ENCODE measurements at places on chromosomes 11 and 22.

DNA sequence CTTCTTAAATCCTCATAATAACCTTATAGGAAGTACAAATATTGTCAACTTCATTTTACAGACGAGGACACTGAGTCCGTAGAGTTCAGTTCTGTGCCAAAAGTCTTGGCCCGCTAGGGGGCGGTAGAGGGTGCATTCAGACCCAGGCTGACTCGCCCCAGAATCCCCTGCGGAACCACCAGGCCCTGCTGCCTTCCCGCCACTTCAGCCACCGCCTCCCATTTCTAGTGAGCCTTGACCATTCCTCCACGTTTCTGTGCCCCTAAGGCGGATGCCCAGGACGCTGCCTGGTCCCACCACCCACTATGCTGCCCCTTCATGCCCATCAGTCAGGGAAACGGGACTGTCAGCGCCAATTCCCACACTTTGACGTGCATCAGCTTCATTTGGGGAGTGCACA is 19.1 kb downstream of the SYT13 start:
- no peak for DNase-seq

DNA sequence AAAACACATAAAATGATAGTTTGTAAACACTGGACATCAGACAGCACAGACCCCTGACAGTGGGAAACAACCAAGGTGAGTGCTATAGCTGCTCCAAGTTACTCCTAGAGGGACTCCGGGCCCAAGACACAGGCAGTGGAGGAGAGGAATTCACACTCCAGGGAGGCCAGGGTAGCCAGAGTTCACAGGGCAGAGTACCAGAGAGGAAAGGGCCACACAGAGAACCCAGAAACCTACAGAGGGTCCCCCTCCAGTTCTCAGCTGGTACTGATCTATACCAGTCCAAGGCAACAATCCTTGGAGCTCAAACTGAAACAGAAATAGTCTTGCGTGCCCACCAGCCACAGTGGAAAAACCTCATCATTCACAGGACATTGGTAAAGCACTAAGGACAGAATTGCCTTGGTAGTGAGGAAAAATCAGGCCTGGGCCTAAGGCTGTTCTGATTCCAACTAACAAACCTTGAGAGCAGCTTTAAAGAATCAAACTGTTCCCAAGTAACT is 7.6 kb downstream of the VPS37C start:
- no peak for DNase-seq

GRCh38 chr11:108997826-108998225 is 333.0 kb downstream of the DDX10 start:
- DNase-seq, result no peak

GRCh38 chr11:133733631-133734030 is 111.7 kb downstream of the SPATA19 start:
- DNase-seq, result no peak

GRCh38 chr11:3802011-3802790 is 4.8 kb upstream of the NUP98 start:
- DNase-seq, result no peak

DNA sequence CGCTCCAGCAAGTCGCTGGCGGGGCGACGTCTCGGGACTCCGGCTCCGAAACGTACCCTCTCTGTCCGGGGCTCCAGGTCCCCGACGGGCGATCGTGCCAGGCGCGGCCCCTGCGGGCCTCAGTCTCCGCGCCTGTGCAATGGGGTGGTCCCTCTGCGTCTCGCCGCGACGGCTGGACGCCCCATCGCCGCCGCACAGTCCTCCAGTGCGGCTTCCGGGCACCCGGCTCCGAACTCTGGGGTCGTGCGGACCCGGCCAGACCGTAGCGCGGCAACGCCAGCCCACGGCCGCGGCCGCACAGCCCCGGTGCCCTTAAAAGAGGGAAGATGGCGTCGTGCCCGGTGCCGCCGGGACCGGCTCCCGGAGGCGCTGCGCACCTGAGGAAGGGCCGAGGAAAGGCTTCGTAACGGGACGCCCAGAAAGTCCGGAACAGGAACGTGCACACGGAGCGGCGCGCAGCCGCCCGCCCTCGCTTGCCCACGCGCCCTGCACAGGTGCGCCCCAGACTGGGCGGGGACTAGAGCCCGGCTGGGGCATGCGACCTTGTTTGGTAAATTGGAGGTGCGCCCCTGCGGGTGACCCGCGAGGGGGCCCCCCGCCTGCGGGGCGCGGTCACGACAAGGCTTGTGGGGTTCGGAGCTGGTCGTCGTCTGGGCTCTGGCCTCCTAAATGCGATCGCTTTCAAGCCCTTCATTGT is 525 bp downstream of the BIK start:
- no peak for DNase-seq

GRCh38 chr11:1701091-1701807 is 4.3 kb downstream of the KRTAP5-6 start:
- DNase-seq, result no peak

- no peak for DNase-seq
Measured at GRCh38 chr11:6404342-6405051, 14.2 kb downstream of the SMPD1 start.

DNA sequence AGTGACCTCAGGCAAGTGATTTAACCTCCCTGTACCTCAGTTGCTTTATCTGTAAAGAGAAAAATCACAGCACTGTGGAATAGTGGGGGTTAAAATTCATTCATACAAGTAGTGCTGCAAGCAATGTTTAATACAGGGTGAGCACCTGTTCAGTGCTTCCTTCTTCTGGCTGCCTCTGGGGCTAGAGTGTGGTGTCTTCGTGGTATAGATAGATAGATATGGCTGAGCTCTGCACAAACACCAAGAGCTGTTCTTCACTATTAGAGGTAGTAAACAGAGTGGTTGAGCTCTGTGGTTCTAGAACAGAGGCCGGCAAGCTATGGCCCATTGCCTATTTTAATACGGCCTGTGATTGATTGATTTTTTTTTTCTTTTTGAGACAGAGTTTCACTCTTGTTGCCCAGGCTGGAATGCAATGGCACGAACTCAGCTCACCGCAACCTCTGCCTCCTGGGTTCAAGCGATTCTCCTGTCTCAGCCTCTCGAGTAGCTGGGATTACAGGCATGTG is 32.9 kb downstream of the LIMK2 start:
- no peak for DNase-seq

DNA sequence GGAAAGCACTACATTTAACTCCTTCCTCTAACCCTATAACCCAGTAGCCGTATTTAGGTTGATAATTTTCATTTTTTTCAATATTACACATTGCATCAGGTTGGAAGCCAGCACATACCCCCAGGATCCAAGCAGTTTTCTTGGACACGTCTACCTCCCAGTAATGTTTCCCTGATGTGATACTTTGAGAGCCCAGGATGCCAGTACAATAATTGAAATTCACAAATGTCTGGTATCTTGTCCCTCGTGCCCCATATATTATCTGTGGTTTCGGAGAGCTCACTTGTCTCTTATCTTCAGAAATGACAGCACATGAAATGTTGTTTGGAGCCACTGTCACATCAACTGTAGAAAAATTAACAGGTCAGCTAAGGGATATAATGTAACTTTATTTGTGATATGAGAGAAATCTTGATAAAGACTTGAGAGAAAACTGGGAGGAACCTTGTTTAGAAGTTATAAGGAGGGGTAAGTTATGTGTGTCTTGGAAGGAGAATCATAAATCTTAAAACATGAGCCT is 19.8 kb downstream of the TRIM5 start:
- no peak for DNase-seq

- DNase-seq, result no peak
Measured at GRCh38 chr22:30234786-30235470, 11.6 kb downstream of the LIF start.

DNA sequence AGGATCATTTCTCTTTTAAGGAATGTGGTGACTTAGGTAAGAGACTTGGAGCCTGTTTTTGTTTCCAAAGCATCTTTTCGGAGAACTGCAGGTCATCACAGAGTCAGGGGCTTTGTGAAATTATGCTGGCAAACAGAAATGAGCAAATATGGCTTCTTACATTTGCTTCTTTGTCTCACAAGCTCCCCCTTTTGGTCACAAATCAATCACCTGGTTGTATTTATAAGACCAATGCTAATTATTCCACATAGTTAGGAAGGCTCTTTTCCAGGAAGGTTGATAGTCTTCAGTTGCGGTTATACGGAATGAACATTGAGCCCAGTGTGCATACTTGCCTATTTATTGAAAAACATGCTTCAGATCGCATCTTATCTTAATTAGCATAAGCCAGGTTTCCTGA is 34.6 kb upstream of the CEP126 start:
- DNase-seq, result no peak

DNA sequence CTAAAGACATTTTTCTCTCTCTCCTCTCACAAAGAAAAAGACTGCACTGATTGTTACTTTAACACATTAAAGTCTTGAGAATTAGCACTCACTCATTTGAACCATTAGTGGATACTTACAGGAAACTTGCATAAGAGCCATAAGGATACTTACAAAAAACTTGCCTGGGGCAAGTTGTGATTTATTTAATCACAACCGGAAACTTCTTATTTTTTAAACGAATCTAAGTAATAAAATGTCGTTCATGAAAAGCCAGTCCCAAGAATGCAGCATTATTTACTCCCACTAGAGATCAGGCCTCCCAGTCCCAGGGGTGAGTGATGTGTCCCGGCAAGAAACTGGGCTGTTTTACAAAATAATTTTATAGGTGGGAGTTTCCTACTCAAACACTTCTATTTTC is 59.3 kb upstream of the TTC12 start:
- DNase-seq, result no peak

GRCh38 chr11:27173545-27173944 is 132.9 kb downstream of the BBOX1 start:
- no peak for DNase-seq

DNA sequence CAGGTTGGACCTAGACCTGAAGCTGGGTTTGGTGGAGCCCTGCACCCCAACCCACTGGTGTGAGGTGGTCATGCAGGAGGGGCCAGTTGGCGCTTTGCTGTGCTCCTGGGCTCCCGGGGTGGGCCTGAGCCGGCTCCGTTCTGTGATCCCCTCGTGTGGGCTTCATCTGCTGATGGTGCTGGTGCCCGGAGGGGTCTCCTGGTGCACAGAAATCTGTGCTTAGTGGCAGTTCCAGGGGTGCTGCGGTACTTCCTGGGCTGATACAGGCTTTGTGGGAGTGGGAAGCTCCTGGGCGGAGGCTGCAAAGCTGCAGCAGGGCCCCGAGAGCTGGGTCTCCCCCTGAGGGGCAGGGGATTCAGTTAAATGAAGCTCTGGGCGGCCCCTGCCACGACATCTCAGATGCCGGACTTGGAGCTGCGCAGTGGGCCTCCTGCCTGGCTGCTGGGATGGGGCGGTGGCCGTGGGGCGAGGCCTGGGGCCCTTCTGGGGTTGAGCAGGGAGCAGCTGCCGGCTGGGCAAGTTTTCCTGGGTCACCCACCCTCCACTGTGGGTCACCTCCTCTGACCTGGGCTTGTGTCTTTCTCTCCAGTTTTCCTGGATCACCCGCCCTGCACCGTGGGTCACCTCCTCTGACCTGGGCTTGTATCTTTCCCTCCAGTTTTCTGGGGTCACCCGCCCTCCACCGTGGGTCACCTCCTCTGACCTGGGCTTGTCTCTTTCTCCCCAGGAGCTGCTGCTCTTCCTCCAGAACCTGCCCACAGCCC is 410.5 kb downstream of the TBC1D22A start:
- DNase-seq, result no peak

- no peak for DNase-seq
Measured at GRCh38 chr11:129815596-129816461, at the start of gene TMEM45B. Gene TMEM45B (plus strand): TSS chr11:129815848. CDS start chr11:129852483, 36,635 bp downstream.

DNA sequence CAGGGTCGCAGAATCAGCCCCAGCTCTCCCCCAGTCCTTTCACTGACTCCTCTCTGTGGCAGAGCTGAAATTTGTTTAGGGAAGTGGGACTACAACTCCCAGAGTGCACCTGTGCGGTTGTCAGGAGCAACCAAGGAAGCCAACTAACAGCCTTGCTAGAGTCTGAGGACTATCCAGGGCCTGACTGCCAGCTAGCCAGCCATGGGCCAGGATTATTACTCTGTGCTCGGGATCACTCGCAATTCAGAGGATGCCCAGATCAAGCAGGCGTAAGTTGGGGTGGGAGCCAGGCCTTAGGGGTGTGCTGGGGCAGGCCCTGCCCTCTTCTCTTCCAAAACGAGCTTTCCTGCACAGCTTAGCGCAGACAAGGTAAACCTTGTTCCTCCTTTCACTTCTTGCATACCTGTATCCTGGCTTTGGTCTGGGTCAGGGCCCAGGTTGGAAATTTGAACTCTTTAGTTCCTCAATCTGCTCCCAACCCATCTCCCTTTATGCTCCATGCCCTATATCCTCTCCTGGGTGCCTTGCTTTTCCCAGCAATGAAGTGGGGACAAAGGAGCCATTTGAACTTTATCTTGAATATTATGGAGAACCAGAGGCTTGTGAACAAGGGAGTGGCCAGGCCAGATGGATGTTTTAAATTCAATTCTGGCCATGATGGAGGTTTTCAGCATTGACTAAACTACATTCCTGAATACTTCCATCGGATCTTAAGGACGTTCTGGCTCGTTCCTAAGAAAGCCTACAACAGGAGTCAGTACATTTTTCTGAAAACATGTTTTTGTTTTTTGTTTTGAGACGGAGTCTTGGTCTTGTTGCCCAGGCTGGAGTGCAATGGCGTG is at the start of gene DNAJB13:
TSS of gene DNAJB13 (plus strand) at position 158 of the 842 bp plus-strand sequence. CDS start at position 202, 44 bp downstream.
- no peak for DNase-seq

- no peak for DNase-seq
Measured at GRCh38 chr22:26797910-26798309, 140.5 kb downstream of the MIAT start.

DNA sequence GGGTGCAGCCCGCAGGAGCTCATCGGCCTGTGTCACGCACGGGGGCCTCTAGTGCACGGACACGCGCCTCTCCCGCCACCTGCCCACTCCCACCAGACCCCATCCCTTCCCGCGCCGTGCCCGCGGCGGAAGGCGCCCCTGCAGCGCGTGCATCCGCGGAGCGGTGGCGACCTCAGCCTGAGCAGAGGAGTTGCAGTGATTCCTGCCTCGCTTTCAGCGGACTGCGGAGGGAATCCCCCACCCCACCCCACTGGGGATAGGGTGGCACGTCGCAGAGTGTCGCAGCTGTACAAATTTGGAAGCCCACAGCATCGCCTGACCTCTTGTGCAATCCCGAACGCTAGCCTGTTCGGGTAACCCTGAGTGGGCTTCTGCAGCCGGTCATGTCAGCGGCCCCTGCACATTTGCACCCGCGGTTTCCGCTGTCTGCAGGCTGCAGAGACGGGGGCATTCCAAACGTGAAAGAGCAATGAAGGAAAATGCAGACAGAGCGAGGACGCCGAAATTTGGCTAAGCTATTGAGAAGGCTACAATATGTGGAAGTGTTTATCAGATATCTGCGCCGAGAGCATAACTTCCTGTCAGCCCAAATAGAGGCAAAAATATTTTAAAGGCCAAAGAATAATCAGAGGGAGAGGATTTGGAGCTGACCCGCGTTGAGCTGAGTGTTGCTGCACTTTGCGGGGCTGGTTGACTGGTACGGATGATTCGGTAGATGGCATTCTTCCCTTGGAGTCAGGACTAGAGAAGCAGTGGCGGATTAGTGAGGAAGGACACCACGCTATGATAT is 617 bp upstream of the ARHGAP20 start:
- DNase-seq, result peak; percentile 15

GRCh38 chr11:124830749-124831148 is 30.5 kb upstream of the MSANTD2 start:
- DNase-seq, result no peak

Data from tibial nerve (tissue), 4 donors.